GF-D8 (cell line): ENCODE measurements at places on chromosomes 1 and 21.

GRCh38 chr1:234638832-234639799 is 29.1 kb upstream of the IRF2BP2 start:
- no peak for DNase-seq

- DNase-seq = no peak
Observed at GRCh38 chr21:39120876-39121599, 62.2 kb downstream of the PSMG1 start.

DNA sequence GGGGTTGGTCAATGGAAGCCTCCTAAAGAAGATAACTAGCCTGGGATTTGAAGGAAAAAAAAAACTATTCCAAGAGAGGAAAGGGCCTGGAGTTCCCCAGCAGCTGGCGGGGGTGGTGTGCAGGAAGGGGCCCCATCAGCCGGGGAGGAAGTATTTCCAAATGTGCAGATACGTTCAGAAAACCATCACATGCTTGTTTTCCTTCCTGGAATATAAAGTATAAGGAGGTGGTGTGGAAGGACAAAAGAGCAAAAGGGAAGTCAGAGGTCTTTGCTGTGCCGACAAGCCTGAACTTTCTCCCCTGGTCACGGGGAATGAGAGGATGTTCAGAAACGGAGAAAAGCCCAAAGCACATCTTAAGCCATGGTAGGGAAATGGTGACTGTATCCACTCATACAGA is 72.0 kb upstream of the BACE2 start:
- DNase-seq = no peak

GRCh38 chr1:234342774-234343173 is 30.5 kb upstream of the COA6 start:
- DNase-seq = no peak

DNA sequence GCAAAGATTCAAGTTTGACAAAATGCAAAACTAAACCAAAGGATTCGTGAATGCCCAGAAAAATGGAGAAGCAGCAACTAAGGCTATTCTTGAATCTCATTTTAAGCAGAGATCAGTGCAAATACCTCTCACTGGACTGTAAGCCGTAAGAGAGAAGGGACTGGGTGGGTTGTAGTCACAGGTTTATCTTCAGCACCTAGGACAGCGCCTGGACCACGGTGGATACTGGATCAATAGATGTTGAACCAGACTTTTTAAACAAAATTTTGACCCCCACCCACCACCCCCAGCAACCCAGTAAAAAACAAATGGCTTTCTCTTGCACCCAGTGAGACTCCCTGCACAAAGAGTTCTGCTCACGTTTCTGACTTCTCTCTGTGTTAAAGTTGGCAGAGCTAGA is 347.1 kb downstream of the AJAP1 start:
- no peak for DNase-seq

DNA sequence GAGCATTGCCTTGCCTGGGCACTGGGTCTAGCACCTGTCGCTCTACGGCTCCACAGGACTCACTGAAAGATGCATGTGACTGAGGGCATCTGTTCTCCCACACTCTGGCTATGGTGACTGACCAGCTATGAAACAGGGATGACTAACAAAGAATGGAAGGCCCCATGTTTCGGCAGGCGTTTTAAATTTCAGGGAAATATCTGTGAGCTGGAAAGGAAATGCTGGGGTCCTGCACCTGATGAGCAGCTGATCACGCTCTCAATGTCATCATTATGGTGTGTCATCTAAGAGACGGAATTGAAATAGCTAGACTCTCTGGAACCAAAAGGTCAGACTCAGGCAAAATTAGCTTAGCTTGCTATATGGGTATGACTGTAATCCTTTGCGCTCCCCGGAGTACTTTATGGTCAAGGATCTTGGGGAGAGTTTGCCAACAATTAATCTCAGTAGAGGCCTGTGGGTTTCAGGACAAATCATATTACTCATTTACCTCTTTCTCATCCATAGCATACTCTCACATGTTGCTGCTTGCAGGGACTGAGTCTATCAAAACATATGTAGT is 24.5 kb upstream of the PALMD start:
- no peak for DNase-seq

DNA sequence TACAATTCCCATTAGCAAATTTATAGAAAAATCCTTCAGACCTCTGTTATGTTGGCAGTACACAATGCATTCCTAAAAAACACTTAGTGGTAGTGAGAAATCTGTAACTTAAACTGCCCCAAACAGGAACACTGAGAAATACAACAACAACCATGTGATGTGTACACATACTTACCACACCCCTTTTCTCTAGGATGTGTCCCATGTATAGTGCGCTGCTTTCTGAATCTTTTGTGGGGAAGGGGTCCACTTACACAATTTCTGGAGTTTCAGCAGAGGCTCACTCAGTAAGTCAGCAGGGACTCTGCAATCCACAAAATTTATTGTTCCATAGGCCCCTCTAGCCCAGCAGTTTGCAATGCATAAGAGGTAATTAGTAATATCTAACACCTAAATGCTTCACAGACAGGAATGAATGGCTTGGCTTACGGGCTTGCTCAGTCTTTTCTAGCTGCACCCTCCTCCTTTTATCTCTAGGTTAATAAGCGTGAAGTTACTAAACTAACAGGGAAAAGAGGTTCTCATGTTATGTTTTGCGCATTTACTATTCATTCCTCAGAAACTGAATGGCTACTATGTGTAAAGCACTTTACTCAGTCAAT is 115.2 kb downstream of the TGFBR3 start:
- DNase-seq = no peak

DNA sequence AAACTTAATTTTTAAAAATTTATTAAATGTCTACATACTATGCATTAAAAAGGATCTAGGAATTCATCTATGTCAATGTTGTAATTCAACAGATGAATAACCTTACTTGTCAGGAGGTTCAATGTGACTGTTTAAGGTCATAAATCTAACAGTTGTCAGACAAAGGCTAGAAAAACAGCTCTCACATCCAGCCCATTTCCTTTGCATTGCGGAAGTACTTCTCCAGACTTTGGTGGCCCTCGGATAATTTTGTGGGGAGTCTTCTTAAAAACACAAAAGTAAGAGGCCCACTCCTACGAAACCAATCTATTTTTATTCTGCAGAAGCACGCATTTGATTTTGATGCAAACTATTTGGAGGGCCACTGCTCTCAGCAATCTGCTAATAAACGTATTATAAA is 122.6 kb upstream of the CHRM3 start:
- no peak for DNase-seq

DNA sequence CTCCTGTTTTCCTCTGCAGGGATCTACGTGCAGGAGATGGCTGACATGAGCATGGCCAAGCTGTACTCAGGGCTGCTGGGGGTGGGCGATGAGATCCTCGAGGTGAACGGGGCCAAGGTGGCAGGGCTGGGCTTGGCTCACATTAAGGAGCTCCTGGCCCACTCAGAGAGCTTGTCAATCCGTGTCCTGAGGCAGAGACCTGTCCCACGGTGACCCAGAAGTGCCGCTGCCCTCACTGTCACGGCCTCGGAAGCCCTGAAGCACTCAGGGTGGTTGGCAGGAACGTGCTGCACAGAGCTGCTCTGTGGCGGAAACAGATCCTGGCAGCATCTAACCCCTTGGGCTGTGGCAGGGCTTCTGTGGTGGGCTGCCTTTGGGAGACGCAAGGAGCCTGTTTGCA is 37.6 kb downstream of the KIAA1614 start:
- DNase-seq = no peak

GRCh38 chr1:24594328-24594598 is 38.4 kb downstream of the NCMAP start:
- no peak for DNase-seq

DNA sequence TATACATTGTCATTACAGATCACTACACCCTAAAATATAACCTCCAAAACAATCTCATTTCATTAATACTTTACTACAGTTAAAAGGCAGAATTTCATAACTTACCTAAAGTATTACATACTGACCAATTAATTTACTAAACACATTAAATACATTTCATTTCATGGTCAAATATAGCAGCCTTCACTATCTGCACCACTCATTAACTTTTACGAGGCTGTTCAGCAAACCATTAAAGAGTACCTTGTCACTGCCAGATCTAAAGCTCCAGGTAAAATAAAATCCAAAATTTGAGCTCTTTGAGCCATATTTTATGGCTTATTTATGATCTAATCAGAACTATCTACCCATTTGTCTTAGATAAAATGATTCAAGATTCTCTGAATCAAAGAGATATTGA is 66.4 kb upstream of the RBM34 start:
- DNase-seq = no peak

- DNase-seq = no peak
Observed at GRCh38 chr1:38061290-38061689, 14.7 kb upstream of the POU3F1 start.

DNA sequence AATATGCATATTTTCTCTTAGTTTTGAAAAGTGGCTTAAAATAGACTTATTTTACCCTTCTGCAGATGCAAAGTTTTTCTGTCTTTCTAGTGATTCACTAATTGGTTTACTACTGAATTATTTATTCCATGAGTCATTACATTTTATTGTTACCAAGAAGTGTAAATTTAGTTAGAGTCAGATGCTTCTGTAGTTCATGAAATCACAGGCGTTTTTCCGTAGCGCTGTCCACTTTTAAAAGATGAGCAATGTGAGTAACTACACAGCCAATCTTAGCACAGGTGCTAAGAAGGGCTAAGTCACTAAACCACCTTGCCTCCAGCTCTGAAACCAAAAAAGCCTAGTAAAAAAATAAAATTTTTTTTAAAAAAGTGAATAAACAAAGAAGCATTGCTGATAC is 24.7 kb downstream of the RGS13 start:
- DNase-seq = no peak

GRCh38 chr1:208450958-208451357 is 206.8 kb upstream of the PLXNA2 start:
- DNase-seq = no peak

DNA sequence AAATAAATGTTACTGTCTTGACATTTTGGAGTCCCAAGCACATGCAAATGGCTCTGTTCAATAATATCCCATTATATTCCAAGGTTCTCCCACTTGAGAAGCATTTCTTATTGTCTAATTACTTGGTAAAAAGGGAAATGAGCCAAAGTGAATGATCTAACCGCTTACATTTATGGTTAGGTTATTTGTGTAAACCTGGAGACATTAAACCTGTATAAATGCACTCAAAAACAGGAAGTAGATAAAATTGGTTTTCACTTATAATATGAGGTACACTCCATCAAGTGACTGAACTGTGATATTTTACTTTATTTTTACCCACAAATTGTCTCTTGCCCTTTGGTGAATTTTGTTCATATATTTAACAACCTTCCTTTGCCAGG is 26.8 kb downstream of the KIF1B start:
- no peak for DNase-seq

DNA sequence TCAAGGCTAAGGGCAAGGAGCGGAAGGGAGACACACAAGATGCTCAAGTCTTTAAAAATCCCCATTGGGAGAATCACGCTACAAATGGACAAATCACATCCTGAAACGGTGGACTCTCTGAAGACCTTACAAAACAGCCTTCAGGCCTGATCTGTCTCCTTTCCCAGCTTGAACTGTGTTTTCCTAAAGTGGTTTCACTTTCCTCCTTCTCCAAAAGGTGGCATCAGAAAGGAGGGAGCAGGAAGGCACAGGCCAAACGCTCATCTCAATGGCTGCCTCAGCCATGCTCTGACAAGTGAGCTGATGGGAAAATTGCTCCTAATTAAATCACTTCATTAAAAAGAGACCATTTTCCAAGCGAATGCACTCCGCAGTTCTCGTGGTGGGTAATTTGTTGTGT is 47.7 kb downstream of the UTP25 start:
- no peak for DNase-seq

DNA sequence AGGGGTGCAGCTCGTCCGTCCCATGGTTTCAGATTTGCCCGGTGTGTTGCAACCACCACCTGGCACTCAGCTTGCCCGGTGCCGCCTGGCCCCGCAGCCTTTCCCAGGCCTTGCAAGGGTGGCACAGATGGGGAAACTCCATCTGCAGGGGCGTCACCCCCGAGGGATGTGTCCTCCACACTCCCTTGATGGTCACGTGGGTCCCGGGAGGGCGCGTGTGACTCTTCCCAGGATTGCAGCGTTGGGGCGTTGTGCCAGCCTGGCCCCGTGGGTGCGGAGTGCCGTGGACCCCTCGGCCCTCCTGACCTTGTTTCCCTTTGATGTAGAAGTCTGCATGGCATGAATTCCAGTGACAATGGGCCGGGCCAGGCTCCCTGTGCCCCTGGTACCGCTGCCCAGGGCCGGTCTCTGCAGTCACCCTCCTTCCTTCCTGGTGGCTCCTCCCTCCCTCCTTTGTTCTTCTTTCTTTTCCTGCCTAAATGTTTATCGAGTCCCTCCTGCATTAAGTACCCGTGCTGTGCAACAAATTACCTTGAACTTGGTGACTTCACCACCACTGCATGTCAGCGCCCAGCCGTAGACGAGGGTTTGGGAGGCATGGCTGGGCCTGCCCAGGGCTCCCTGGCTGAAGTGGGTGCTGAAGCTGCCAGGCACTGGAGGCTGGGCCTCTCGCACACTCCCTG is 22.9 kb downstream of the RRP1 start:
- no peak for DNase-seq

DNA sequence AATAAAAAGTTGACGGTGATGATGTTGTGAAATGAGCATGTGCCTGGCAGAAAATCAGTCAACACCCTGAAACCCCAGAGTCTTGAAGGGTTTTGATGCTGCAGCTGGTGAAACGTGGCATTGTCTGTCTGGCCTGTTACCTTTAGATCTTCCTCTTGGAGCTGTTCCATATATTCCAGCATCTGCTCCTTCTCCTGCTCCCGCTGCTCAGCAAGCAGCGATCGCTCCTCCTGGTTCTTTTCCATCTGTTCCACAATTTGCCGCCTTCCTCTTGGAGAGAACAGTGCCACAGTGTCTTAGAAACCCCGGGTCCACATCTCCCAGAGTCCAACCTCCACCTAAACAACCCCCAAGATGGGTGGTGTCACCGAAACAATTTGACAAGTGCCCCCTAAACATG is 15.7 kb downstream of the CFAP45 start:
- no peak for DNase-seq

- no peak for DNase-seq
Observed at GRCh38 chr21:42031816-42032215, 21.7 kb upstream of the ZBTB21 start.

GRCh38 chr1:218874313-218874712 is 299.4 kb upstream of the LYPLAL1 start:
- DNase-seq = peak; percentile 43

GRCh38 chr1:40706626-40707025 is 15.1 kb downstream of the NFYC start:
- DNase-seq = no peak
